ENCODE measurements at places on chromosomes 6 and 20. TPM values are rescaled to one million over a fixed set of nuclear protein-coding genes. Genes with fewer than 3 reads are reported as not detected.

DNA sequence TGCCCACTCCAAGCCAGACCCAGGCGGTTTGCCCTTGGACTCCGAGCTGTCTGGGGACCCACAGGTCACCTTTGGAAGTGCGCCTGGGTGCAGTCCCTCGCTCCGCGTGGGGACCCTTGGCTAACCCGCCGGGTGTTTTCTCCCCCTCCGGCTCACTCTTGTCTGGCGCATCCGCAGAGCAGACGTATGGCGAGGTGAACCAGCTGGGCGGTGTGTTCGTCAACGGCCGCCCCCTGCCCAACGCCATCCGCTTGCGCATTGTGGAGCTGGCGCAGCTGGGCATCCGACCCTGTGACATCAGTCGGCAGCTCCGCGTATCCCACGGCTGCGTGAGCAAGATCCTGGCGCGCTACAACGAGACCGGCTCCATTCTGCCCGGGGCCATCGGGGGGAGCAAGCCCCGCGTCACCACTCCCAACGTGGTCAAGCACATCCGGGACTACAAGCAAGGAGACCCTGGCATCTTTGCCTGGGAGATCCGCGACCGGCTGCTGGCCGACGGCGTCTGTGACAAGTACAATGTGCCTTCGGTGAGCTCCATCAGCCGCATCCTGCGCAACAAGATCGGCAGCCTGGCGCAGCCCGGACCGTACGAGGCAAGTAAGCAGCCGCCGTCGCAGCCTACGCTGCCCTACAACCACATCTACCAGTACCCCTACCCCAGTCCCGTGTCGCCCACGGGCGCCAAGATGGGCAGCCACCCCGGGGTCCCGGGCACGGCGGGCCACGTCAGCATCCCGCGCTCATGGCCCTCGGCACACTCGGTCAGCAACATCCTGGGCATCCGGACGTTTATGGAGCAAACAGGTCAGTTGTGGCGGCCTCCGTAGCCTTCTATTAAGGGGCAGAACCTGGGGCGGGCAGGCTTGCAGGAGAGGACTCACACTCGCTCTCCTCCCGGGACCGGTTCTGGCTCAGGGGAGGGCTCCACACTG lies 1.1 kb downstream of the PAX1 start:
- DNase-seq = no peak

GRCh38 chr6:26041946-26042345 lies 45.3 kb upstream of the HFE start:
- DNase-seq = no peak

The ZNF165 gene
- total RNA-seq = 0.20 TPM

DNA sequence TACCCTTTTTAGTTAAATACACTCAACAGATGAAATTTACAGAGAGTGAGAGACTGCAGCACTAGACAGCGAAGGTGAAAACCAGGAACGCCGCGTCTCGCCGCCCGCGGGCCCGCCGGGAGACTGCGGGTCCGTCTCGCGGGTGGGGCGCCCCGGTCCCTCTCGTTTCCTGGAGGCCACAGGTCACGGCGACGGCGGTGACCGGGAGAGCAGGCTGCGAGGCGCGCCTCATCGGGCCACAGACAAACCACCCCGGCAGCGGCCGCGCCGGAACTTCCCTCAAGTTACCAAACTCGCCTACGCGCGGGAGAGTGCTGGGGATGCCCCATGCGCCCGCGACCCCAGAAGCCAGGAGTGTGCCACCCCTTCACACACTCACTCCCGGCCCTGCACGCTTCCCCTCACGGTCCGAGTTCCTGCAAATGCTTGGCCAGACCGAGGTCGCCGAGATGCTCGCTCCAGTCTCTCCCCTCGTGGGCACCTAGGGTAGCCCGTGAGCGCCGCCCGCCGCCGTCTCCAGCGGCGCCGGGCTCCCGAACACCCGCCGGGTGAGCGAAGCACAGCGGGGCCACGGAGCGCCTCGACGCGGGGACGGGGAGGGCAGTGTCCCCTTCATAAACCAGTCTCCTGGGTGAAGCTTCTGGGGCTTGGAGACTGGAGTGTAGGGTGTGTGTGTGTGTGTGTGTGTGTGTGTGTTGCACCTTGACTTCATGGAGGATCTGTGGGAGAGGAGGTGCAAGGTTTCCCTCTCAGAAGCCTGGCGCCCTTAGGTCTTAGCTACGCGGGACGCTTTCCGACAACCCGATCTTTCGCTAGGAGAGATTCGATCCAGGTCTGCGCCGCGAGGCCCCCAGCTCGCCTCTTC lies 1.4 kb downstream of the BACH2 start:
- peak; percentile 66 for DNase-seq

DNA sequence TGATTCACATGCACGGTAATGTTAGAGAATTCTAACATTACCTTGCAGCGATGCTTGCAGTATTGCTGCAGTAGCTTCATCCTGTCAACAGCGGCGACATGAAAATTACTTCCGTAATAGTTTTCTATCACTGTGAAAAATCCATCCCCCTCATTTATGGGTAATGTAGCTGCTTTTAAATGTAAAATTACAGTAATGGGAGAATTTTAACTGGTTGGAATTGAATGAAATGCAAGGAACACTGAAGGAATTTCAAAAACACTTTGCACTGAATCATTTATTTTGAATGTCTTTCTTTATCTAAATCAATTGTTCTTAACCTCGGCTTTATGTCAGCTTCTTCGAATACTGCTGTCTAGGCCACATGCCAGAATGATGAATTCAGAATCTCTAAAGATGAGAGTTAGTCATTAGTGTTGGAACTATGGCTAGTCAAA lies 102.4 kb upstream of the HIVEP1 start:
- DNase-seq = peak; percentile 47

DNA sequence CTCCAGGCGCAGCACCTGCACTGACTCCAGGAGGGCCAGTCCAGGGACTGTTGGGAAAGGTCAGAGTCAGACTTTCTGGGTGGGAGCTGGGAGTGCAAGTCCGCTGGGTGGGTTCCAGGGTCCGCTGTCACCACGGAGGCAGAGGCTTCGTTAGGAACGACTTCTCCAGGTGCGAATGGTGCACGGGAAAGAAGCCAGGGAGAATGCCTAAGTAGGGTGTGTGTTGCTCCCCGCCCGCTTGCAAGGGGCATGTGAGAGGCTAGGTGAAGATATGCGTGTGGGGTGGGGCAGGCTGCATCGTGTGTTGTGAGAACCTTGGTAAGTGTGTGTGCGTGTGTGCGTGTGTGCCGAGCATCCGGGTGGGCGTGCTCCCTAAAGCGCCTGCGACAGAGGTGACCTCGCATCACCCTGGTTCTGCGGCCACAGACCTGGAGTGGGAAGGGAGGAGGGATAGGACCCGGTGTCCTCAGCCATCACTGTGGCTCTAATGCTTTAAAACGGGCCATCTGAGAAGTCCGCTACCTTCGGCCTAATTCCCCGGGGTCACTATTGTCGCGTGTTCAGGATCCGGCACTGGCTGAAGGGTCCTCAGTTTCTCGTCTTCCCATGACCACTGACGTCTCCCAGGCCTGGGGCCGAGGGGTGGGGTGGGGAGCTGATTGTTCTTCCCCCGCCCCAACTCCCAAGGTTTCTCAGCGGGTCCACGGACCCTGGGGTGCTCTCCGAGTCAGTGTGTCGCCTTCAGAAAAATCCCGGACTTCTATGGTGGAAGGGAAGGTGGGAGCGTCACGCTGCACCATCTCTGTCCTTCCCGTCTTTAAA lies 6.1 kb downstream of the SLC32A1 start:
- no peak for DNase-seq

- no peak for DNase-seq
Measured at GRCh38 chr20:40668449-40669228, 20.4 kb downstream of the MAFB start.

DNA sequence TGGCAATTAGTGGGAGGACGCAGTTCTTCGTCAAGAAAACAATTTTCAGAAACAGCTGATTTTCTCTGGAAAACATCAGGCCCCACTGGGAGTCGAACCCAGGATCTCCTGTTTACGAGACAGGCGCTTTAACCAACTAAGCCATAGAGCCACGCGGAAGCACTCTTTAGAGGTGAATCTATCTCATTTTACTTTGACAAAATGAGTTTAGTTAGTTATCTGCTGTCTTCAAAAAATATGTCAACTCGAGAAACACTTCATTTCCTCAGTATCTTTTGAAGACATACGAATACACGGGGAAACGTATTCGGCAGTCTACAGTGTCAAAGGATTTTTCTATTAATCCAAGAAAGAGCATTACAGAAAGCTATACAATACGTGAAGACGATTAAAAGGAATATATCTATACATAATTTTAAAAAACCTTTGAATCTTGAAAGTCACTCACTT lies 26.7 kb downstream of the GPX6 start:
- peak; percentile 62 for DNase-seq

The TMC2 gene
- not detected for total RNA-seq

- DNase-seq = no peak
Measured at GRCh38 chr20:19991308-19991707, 25.9 kb upstream of the NAA20 start.

- no peak for DNase-seq
Measured at GRCh38 chr6:124699038-124699437, 263.2 kb upstream of the RNF217 start.

- DNase-seq = no peak
Measured at GRCh38 chr6:45591890-45592289, 214.2 kb upstream of the SUPT3H start.

DNA sequence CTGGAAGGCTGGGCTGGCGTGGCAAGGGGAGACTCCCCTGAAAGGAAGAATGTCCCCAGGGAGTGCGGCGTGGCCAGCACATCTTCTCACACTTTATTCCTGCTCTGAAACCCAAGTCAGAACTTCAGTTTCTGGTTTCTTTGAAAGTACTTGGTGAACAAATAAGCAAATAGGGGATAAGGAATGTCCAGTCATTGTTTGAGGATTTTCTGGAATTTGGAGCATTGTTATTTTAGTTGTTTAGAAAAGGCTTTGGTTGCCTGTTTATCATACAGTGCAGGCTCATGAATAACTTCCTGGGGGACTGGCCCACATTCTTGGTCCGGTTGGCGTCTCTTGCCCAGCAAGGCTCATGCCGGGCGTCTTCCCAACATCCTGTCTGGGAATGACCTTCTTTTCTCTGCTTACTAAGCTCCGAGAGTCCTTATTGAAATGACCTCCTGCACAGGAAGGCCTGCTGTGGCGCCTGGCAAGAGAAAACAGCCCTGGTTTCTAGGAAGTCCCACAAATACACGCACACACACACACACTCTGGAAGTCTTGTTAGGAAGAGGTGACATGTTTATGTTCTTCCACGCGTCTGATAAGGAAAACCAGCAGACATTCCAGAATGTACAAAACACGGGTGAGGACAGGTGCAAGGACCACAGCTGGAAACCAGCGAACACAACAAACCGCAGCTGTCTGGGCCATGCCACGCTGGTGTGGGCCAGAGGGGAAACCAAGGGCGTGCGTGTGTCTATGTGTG lies 71.9 kb downstream of the TMEM170B start:
- peak; percentile 54 for DNase-seq

The RGS17 gene
- total RNA-seq = 2.8 TPM

DNA sequence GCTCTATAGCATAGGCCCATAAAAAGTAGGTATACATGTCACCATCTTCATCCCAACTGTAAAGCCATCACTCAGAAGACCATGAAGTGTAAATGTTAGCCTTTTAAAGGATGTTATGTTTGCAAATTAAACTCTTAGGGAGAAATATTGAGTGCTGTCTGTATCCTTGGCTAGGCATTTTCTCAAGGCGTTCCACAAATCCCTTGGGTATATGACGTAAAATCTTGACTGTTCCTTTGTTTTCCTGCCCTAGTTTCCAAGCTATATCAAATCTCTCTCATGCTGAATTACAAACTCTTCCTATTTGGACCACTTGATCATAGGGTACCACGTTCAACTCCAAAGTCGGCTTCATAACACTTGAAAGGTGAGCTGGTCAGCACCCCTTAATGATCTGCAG lies 486.2 kb downstream of the HDGFL1 start:
- DNase-seq = no peak
